ENCODE measurements at places on chromosomes 6 and 20. TPM values are rescaled to one million over a fixed set of nuclear protein-coding genes. Genes with fewer than 3 reads are reported as not detected.
A peak's percentile ranks its signal among the peaks of the same experiment; 100 is the strongest.

DNA sequence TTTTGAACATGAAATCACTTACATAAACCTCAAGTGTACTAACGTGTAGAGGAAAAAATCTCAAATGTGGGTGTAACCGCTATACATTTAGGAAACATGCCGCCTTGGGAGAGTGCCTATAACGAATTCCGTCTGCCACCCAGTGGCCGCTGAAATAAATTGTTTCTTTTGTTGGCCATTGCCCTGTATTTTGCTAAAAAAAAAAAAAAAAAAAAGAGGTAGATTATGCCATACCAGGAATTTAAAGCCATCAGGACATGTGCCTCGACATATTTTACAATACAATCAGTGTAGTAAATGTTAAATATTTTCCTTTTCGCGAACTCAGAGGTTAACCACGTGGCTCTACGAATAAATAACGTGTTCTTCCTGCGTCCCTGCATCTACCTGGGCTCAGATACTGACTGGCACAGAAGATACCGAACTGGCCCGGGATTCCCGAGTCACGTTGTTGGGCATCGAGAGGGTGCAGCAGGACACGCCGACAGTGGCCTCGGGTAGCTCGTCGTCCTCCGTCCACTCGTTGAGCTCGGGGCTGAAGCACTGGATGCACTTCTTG, 14.3 kb downstream of the KLHL31 start:
- peak; percentile 27 for DNase-seq

- DNase-seq, result no peak
Observed at GRCh38 chr6:89252907-89253306, 35.7 kb upstream of the GABRR1 start.

Gene ILRUN
- total RNA-seq, result 22.0 TPM

DNA sequence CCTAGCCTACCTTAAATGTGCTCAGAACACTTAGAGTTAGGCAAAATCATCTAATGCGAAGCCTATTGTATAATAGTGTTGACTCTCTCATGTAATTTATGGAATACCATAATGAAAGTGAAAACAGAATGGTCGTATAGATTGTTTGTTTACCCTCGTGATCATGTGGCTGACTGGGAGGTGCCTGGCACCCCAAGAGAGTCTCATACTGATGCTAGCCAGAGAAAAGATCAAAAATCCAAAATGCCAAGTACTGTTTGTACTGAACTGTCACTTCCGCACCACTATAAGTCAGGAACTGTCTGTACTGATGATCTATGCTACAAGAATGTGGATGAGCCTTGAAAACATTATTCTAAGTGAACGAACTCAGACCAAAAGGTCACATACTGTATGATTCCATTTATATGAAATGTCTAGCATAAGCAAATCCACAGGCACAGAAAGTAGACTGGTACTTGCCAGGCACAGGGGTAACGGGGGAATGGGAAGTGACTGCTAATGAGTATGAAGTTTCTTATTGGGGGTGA, 22.4 kb downstream of the ZMYND8 start:
- no peak for DNase-seq

Gene TTLL9
- not detected for total RNA-seq

Gene DHX35
- total RNA-seq, result 6.1 TPM

DNA sequence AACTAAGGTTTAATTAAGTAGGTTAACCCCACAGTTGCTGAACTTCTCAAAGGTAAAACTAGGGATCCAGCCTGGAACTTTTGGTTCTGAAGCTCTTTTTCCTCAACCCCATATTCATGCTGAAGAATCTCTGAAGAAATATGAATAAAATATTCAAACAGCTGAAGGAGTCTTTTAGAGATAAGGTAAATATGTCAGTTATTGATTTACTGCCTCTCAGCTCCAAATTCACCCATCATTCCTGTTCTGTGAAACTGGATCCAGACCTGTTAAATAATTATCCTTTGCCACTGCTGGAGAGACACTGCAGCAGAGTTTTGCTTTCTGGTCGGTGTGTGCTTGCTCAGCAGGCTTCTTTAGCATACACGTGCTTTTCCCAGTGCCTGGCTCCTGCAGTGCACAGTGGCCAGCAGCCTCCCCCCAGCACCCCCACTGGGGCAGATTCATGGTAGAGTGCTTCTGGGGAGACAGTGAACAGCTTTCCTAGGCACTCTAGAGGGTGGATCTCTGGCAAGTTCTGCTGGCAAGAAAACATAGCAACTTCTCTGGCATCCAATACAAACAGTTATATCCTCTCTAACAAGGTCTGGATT, 62.0 kb upstream of the BCLAF1 start:
- no peak for DNase-seq

Gene PAK5
- not detected for total RNA-seq

- DNase-seq, result no peak
Observed at GRCh38 chr6:164214066-164214465, 799.5 kb downstream of the QKI start.

- no peak for DNase-seq
Observed at GRCh38 chr20:63942250-63942951, 13.8 kb downstream of the UCKL1 start.

Gene APOBEC2
- total RNA-seq, result not detected

Gene PARD6B
- 44.4 TPM for total RNA-seq

DNA sequence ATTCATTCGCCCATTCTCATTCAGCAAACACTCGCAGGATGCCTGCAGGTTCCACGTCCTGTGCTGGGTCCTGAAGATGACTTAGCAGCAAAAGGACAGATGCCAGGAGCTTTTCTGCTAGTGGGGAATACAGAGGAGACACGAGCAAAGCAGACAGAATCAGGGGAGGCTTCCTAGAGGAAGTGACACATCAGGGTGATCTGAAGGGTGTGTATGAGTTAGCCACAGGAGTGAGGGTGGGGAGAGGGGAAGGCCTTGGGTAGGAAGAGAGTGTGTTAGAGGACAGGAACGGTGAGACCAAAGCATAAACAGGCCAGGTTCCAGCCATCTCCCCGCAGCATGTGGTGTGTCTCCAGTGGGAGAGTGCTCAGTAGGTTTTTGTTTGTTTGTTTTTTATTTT, 73.4 kb upstream of the GTSF1L start:
- DNase-seq, result no peak

Gene SOX4
- total RNA-seq, result 59.8 TPM

- DNase-seq, result no peak
Observed at GRCh38 chr20:2093159-2093781, 8.4 kb upstream of the STK35 start.

DNA sequence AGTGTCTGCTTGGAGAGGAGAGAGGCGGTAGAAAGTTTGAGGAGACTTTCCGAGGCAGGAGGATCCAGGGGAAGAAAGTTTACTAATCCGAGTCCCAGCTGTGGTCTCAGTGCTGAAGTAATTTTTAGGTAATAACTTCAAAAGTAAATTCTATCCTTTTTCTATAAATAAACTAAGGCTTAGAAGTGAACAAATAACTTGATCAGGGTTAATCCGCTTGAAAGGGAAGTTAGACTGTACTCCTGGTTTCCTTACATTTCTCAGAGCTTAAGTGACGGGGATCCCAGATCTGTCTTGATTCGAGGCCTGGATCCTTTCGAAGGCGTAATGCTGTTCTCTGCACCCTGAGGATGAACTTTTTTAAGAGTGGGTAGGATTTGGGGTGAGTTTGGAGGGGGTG, 2.6 kb downstream of the STK35 start:
- no peak for DNase-seq

GRCh38 chr20:16350465-16350864, 222.8 kb downstream of the KIF16B start:
- DNase-seq, result peak; percentile 47

DNA sequence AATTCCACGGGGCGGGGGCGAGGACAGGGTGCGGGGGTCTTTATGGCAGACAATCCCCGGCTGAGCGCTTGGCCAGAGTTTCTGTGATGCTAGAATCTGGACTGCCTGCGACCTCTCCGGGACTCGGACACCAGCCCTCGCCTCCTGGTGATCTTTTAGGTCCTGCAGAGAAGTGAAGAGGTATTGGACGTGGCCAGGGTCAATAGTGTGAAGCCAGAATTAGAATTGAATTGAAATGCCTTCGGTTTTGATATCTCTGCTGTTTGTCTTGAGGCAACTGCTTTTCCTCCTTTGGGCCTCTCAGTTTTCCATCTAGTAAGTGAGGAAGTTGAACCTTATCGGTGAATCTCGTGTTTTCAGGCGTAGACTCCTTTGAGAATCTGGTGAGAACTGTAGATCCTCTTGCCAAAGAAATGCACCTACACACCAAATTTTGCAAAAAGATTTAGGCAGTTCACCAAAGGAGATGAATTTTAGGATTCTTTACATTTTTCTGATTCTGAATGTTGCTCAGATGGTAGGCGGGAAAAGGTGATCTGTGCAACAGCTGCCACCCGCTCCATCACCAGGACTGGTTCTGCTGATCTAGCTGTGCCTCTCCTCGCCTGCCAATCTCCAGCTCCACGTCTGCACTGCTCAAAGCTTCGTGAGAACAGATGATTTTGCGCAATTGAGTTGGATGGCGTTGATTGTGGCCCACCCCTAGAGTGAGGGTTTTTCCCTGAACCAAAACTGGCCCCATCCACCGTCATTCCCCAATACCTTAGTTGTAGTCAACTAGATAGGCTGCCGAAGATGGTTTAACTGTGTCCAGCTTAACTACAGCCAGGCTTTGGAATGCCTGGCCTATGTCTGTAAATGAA, 837 bp upstream of the OSER1 start:
- no peak for DNase-seq

Gene C6orf52
- total RNA-seq, result not detected

- no peak for DNase-seq
Observed at GRCh38 chr6:118146584-118146983, 239.5 kb downstream of the SLC35F1 start.

DNA sequence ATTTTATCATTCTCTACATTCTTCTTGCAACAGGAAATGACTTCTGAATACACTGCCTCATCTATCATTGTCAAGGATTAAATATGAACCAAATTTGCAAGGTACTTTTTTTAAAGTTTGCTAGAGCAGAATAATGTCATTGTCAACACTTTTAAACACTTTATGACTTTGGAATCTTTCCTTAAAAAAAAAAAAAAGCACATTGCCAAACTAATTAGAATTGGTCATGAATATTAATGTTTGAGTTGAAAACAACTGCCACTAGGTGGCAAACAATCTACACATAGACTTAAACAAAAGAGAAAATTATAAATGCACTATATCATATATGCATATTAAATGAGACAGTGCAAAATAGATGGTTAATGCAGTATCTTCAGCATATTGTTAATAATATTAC, 32.5 kb upstream of the TMEM244 start:
- DNase-seq, result no peak

- no peak for DNase-seq
Observed at GRCh38 chr20:45507011-45507820, 8.2 kb downstream of the SPINT3 start.

Gene RFX6
- total RNA-seq, result not detected

Gene TRIM10
- total RNA-seq, result not detected

Gene FERMT1
- 26.1 TPM for total RNA-seq

DNA sequence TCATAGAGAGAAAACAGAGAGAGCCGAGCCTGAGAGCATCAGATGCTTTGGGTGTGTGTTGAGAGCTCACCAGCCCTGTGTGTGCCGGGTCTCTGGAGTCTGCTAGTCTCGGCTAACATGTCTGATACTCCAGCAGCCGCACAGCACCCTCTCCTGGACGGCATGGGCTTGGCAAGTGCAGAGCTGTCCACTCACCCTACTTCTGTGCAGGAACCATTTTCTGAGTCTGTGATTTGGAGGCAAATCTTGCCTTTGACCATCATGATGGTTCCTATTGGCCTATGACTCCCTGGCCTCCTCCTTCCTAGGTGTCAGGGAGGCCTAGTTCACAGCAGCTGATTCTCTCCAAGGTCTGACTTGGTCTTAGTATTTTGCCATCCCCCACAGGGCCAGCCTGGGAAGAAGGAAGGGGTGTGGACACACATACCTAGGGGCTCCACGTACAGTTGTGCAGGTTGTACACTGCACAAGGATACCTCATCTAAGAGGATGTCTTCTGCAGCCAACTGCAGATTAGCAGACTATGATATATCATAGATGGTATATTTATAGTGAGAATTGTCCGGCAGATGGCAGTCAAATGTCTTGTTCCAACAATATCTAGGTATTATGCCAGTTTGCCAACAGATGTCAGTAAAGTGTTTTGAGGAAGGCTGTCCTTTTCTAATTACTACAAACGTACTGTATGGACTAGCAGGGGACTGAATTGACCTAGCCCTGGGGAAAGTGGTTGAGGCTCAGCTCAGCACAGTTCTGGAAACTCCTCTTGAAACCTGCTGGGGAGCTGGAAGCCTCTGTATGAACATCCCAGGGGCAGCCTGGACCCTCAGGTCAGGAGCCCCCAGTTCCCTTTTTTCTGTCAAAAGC, 13.0 kb downstream of the FGD2 start:
- DNase-seq, result no peak

GRCh38 chr20:48763216-48763914, 64.4 kb downstream of the PREX1 start:
- no peak for DNase-seq

Gene CNR1
- 4.2 TPM for total RNA-seq

- peak; percentile 33 for DNase-seq
Observed at GRCh38 chr6:83442752-83443151, 11.9 kb upstream of the ME1 start.

- DNase-seq, result no peak
Observed at GRCh38 chr20:23988561-23988960, at the start of gene GGTLC1. Gene GGTLC1, minus strand, starts transcription at chr20:23988779. Its CDS starts 2,168 bp downstream, at chr20:23986611.

GRCh38 chr20:41369673-41370072, 3.1 kb upstream of the EMILIN3 start:
- DNase-seq, result no peak

- no peak for DNase-seq
Observed at GRCh38 chr20:39813190-39813829, 851.2 kb downstream of the DHX35 start.

- no peak for DNase-seq
Observed at GRCh38 chr20:7703551-7703961, 236.7 kb downstream of the HAO1 start.

Gene ZC2HC1B
- not detected for total RNA-seq

Gene CST7
- not detected for total RNA-seq

GRCh38 chr20:12180107-12180661, 262.5 kb downstream of the BTBD3 start:
- DNase-seq, result no peak

- DNase-seq, result peak; percentile 82
Observed at GRCh38 chr6:44012078-44012493, 115.2 kb downstream of the MRPL14 start.

GRCh38 chr6:101700655-101701054, 307.1 kb downstream of the GRIK2 start:
- no peak for DNase-seq

Gene SAMD5
- total RNA-seq, result 1.5 TPM

- no peak for DNase-seq
Observed at GRCh38 chr6:116550796-116551195, 2.8 kb upstream of the CALHM4 start.

- peak; percentile 65 for DNase-seq
Observed at GRCh38 chr20:51456511-51457509, 85.7 kb downstream of the NFATC2 start.

Gene ZNF831
- not detected for total RNA-seq

GRCh38 chr6:43954311-43955131, 172.7 kb downstream of the MRPL14 start:
- DNase-seq, result no peak

Gene MYBL2
- 77.0 TPM for total RNA-seq

Data from epithelial cell of proximal tubule (primary cell).